Muscle of arm (tissue), 14 donors: ENCODE measurements at places on chromosomes 1 and 21. TPM values are rescaled to one million over a fixed set of nuclear protein-coding genes. Genes with fewer than 3 reads are reported as not detected.

NFIA gene
- polyA plus RNA-seq: 33.5 TPM

AGBL4 gene
- 0.22 TPM for polyA plus RNA-seq

SORT1 gene
- polyA plus RNA-seq: 27.7 TPM

RIMKLA gene
- 1.1 TPM for polyA plus RNA-seq

LRRC53 gene
- polyA plus RNA-seq: not detected

GPR161 gene
- not detected for polyA plus RNA-seq

DVL1 gene
- 26.1 TPM for polyA plus RNA-seq

CELF3 gene
- 0.75 TPM for polyA plus RNA-seq

PPIH gene
- 38.8 TPM for polyA plus RNA-seq

FCGR1A gene
- 1.7 TPM for polyA plus RNA-seq

ATP1A2 gene
- 88.9 TPM for polyA plus RNA-seq

CHI3L1 gene
- polyA plus RNA-seq: not detected

RNU1-2 gene
- polyA plus RNA-seq: not detected

RGSL1 gene
- polyA plus RNA-seq: not detected

RTCA gene
- 39.2 TPM for polyA plus RNA-seq

RABGAP1L gene
- polyA plus RNA-seq: 16.7 TPM

OLFML3 gene
- polyA plus RNA-seq: not detected

ZNF697 gene
- polyA plus RNA-seq: 12.4 TPM

TLCD4 gene
- 7.2 TPM for polyA plus RNA-seq

THEMIS2 gene
- polyA plus RNA-seq: 2.2 TPM

TSACC gene
- polyA plus RNA-seq: 1.3 TPM
